IMR-90 (cell line): ENCODE measurements at places on chromosomes 13 and 19.

GRCh38 chr13:35649162-35649561, 172.7 kb upstream of the MAB21L1 start:
- peak; percentile 2 for DNase-seq
- peaks cover 2% of the 10 kb centered on the region; the same call in 1 of the 2 replicates for H3K4me1 ChIP-seq
- no peaks in the 10 kb centered on the region for H3K27me3 ChIP-seq
- no peak overlapping the region for H3K4me3 ChIP-seq
- no peak overlapping the region for H3K27ac ChIP-seq

GRCh38 chr19:6250909-6251308, 28.9 kb downstream of the MLLT1 start:
- H3K27me3 ChIP-seq = no peaks in the 10 kb centered on the region
- H3K36me3 ChIP-seq = peaks cover 18% of the 10 kb centered on the region
- H3K27ac ChIP-seq = no peak overlapping the region

DNA sequence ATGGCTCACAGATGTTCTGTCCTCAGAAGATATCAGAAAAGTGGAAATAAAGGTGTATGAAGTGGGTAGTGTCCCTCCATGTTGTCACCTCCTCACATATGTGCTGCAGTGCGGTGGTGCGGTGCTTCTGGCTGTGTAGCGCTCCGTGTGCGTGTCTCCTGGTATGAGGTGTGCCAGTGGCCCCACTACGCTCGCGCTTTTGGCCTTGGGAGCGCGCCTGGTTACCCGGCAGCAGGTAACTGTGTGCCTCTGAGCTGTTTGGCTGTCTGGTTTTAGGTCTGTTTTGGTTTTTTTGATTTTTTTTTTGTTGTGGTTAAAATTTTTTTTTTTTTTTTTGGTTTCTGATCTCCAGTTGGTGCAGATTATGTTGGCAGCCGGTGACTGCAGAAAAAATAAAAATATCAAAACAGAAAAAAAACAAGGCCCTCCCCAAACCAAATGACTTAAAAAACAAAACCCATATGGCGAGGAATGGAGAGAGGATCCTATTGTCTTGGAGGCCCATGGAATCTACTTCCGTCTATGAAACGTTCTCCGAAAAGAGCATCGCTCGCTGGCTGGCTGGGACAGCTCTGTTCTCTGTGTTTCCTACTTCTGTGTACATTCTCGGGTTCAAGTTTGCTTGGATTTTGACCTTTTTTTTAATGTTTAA, 7.9 kb downstream of the HNRNPL start:
- H3K27ac ChIP-seq = no peak overlapping the region
- H3K4me3 ChIP-seq = no peak overlapping the region
- no peak for DNase-seq
- H3K4me1 ChIP-seq = peaks cover 6% of the 10 kb centered on the region; the same call in 1 of the 2 replicates
- no peaks in the 10 kb centered on the region for H3K27me3 ChIP-seq
- H3K36me3 ChIP-seq = peaks cover 91% of the 10 kb centered on the region

GRCh38 chr13:95642028-95642621, 2.4 kb downstream of the DZIP1 start:
- H3K27ac ChIP-seq = 0 out of 2 replicates have a peak overlapping the region, but pooled peaks have one; percentile 1
- peaks cover 10% of the 10 kb centered on the region for H3K4me1 ChIP-seq
- peak; percentile 43 for DNase-seq
- peak overlapping the region; percentile 47 for H3K4me3 ChIP-seq

- H3K4me1 ChIP-seq = no peaks in the 10 kb centered on the region
- no peaks in the 10 kb centered on the region for H3K36me3 ChIP-seq
- 0 out of 2 replicates have a peak, but pooled peaks cover 1% of the 10 kb centered on the region for H3K27me3 ChIP-seq
Measured at GRCh38 chr19:39676004-39676403, 20.3 kb downstream of the LGALS16 start.

DNA sequence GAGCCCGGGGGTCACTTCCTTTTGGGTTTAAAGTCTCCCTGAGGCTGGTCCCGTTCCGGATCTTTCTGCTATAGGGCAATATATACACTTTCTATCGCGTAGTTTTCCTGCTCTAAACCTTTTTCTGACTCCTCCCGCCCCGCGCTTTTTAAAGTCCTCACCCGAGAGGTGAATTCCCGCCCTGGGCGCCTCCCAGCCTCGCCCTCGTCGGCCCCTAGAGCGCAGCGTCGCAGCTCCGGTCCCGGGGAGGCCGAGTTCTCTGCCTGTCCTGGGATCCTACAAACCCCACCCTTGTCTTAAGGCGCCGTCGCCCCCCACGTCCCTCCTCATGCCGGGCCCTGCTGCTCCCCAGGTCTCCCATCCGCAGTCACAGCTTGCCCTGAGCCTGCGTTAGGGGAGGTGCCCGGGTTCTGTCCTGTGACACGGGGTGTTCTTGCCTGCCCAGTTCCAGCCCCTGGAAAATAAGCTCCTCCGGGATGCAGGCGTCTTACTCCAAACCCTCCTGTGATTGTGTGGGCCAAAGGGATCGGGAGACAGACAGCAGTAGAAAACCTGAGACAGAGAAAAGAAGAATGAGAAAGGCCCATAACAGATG, 491 bp downstream of the ZNF525 start:
- no peaks in the 10 kb centered on the region for H3K27me3 ChIP-seq
- H3K4me1 ChIP-seq = no peaks in the 10 kb centered on the region
- H3K4me3 ChIP-seq = peak overlapping the region; percentile 55

- H3K36me3 ChIP-seq = peaks cover 33% of the 10 kb centered on the region
- H3K4me3 ChIP-seq = peak overlapping the region; percentile 52
- 0 out of 2 replicates have a peak, but pooled peaks cover 3% of the 10 kb centered on the region for H3K4me1 ChIP-seq
- no peaks in the 10 kb centered on the region for H3K27me3 ChIP-seq
Measured at GRCh38 chr19:35740108-35740422, 2.2 kb downstream of the IGFLR1 start.

GRCh38 chr13:33757713-33758112, 60.2 kb upstream of the RFC3 start:
- H3K27ac ChIP-seq = no peak overlapping the region
- H3K4me1 ChIP-seq = no peaks in the 10 kb centered on the region
- no peak overlapping the region for H3K4me3 ChIP-seq
- DNase-seq = no peak
- H3K27me3 ChIP-seq = peaks cover 4% of the 10 kb centered on the region; the same call in 1 of the 2 replicates

DNA sequence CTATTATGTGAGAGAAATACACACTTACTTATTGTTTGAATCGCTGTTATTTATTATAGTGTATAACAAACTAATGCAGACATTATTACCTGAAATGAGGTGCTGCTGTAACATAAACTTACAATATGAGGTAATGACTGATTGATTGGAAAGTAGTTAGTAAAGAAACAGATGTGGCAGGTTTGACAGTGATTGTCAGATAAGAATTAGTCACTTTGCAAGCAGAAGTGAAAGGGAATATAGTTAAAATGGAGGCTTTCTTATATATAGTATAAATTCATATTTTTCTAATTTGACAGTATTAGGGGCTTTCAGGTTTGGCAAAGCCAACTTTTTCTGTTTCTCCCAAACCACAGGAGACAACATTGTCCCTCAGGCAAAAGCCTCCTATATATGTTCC, 20.6 kb downstream of the MIR17HG start:
- no peak overlapping the region for H3K27ac ChIP-seq
- H3K36me3 ChIP-seq = no peaks in the 10 kb centered on the region
- H3K27me3 ChIP-seq = no peaks in the 10 kb centered on the region
- H3K4me3 ChIP-seq = no peak overlapping the region

DNA sequence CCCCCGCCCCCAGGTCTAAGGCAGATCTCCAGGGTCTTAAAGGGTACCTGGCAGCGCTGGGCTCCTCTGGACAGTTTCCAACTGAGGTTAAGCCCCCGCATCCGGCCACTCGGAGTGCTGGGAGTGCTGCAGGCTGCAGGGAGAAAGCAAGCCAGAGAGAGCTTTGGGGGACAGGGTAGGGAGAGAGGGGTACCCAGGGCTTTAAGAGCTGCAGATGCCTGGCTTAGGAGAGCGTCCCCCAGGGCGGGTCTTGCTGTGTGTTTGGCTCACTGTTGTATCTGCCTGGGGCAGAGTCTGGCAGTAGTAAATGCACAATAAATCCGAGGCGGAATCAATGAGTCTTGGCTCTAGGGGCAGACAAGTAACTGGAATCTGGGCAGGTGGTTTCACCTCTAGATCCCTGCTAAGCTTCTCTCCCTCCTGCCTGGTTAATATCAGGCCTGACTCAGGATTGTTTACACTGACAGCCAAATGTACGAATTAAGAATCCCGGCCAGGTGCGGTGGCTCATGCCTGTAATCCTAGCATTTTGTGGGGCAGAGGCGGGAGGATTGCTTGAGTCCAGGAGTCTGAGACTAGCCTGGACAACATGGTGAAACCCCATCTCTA, 798 bp upstream of the COX6B2 start:
- H3K27me3 ChIP-seq = peaks cover 43% of the 10 kb centered on the region
- no peak overlapping the region for H3K27ac ChIP-seq
- H3K4me1 ChIP-seq = peaks cover 5% of the 10 kb centered on the region; the same call in 1 of the 2 replicates
- H3K4me3 ChIP-seq = no peak overlapping the region

DNA sequence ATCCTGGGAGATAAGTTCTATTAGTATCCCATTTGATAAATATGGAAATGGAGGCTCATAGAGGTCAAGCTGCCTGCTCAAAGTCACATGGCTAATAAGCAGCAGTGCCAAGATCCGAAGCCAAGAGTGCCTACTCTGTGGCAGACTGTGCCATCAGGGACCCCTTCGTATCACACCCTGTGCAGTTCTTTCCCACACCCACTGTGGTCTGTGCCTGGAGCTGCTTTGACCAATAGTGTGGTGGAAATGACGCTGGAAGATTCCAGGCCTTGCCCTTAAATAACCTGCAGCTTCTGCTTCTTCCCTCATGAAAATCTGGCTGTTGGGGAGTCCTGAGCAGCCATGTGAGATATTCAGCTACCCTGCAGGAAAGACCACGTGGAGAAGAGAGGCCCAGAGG, 10.1 kb downstream of the OPA3 start:
- H3K4me1 ChIP-seq = peaks cover 17% of the 10 kb centered on the region
- H3K27ac ChIP-seq = no peak overlapping the region
- H3K27me3 ChIP-seq = no peaks in the 10 kb centered on the region
- no peaks in the 10 kb centered on the region for H3K36me3 ChIP-seq
- H3K4me3 ChIP-seq = no peak overlapping the region
- no peak for DNase-seq

DNA sequence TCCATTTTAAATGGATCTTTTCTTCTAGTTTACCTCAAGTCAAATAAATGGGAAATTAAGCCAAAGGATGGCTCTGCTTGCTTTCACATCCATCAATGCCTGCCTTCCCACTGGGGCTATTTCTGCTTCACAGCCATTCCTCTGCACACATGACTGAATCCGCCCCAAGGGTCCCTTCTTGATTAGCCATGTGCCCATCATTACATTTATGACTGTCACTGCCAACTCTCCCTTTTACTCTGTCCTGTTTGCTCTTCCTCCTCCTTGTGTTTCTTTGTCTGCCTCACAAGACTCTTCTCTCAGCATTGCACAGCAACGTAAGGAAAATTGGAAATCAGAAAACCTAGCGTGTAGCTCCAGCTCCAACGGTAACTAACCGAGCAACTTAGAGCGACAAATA, 410.2 kb downstream of the TBC1D4 start:
- no peaks in the 10 kb centered on the region for H3K27me3 ChIP-seq
- no peaks in the 10 kb centered on the region for H3K4me1 ChIP-seq
- H3K36me3 ChIP-seq = no peaks in the 10 kb centered on the region
- no peak overlapping the region for H3K27ac ChIP-seq
- DNase-seq = no peak
